ENCODE measurements at places on chromosomes 7 and 10.

GRCh38 chr7:143480501-143480900, 2.8 kb downstream of the TAS2R41 start:
- no peak overlapping the region for H3K4me3 ChIP-seq
- H3K4me1 ChIP-seq: no peaks in the 10 kb centered on the region
- DNase-seq: no peak
- H3K36me3 ChIP-seq: no peaks in the 10 kb centered on the region

- no peaks in the 10 kb centered on the region for H3K4me1 ChIP-seq
- no peak overlapping the region for H3K4me3 ChIP-seq
- H3K27ac ChIP-seq: no peak overlapping the region
- no peaks in the 10 kb centered on the region for H3K27me3 ChIP-seq
Measured at GRCh38 chr7:138186951-138187351, 110.7 kb downstream of the AKR1D1 start.

DNA sequence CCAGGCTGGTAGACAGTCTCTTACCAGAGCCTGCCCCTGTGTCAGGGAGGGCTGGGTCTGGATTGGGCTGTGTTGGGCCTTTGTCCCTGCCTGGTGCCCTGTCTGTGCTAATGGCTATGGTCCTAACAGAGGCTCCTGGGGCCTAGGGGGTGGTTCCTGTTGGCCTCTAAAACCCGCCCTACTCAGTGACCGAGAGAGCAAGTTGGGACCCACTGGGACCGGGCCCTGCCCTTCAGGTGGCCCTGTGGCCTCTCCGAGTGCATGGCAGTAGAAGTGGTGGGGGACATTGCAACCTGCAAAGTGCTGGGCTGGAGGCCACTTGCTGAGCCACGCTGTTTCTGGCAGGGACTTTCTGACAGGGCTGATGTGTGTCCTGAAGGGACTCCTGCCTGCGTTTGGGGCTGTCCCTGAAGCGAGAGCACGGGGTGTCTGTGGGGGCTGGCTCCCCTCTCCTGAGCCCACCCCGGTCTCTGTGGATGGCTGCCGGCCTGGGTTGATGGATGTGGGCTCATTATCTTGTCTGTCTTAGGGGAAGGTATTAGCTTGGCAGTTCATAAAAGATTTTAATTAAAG, 56.2 kb downstream of the GLRX3 start:
- H3K4me3 ChIP-seq: no peak overlapping the region
- H3K27me3 ChIP-seq: no peaks in the 10 kb centered on the region

DNA sequence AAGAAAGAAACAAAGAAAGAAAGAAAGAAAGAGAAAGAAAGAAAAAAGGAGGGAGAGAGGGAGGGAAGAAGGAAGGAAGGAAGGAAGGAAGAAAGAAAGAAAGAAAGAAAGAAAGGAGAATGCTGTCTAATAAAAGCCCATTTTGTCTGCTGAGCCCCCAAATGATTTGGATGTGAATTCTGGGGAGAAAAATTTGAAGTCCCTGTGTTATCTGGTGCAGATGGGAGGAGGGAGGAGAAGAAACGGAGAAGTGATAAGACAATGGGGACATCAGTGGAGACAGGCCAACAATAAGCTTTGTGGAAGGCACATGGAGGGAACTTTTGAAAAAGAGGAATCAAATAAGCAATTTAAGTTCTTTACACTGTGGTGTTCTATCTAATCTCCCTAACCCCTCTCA, 24.6 kb upstream of the TMEM273 start:
- no peak overlapping the region for H3K27ac ChIP-seq
- no peaks in the 10 kb centered on the region for H3K36me3 ChIP-seq
- H3K4me3 ChIP-seq: no peak overlapping the region
- no peaks in the 10 kb centered on the region for H3K4me1 ChIP-seq
- DNase-seq: no peak

- no peak overlapping the region for H3K27ac ChIP-seq
- no peaks in the 10 kb centered on the region for H3K27me3 ChIP-seq
- H3K36me3 ChIP-seq: no peaks in the 10 kb centered on the region
- no peak for DNase-seq
Measured at GRCh38 chr10:103568505-103568904, 75.0 kb downstream of the NEURL1 start.

- H3K27me3 ChIP-seq: no peaks in the 10 kb centered on the region
- no peak for DNase-seq
- H3K27ac ChIP-seq: no peak overlapping the region
- H3K36me3 ChIP-seq: no peaks in the 10 kb centered on the region
- no peaks in the 10 kb centered on the region for H3K4me1 ChIP-seq
Measured at GRCh38 chr10:121262774-121263430, 335.3 kb downstream of the FGFR2 start.

DNA sequence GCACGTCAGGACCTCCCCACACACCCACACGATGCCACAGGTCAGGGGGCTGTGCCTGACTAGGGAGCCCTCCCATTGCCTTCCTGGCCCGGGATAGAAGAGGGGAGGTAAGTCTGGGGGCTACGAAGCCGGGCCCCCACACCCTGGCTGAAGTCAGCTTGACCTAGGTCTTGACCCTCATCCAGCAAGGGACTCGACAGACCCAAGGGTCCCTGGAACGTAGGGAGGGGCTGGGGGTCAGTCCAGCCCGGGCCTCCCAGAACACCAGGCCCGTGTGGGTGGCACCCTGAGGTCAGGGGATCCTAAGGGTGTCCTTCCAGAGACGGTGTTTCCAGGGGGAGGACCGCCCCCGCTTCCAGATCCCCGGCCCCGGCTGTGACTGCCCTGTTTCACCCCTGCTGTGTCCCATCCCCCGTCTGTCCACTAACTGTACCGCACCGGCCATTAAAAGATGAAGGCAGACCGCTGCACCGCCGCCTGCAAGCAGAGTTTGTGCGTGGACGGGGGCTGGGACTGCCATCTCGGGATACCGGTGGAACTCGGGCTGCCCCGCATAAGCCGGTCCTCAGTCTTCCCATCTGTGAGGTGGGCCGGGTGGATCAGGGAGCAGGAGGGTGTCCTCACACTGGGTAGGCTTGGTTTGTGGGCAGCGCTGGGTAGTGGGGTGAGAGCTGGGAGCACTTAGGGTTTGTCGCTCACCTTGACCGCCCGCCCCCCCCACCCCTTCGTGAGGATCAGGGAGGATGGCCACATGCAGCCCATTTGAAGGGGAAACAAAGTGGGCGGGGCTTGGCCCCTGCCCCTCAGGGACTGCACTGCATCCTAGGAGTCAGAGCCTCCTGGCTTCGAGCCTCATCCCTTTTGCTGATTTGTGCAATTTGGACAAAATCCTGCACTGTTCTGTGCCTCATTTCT, 21.1 kb downstream of the SLC29A4 start:
- no peak for DNase-seq
- H3K36me3 ChIP-seq: peaks cover 4% of the 10 kb centered on the region

DNA sequence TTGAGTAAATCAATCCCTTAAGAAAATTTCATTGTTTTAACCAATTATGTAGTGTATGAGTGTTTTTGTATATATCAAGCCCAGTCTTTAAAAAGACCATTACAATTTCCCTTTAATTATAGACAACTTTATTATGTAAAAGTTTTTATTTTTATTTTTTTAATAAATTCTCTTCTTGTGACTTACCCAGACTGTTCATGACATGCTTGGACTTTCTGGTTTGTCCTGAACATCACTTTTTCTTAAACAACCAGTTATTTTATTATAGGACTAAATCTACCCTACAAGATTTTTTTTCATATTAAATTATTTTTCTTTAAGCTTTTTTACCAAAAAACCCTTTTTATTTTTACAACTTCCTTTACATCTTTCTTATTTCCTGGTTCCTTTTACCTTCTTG, 410.4 kb downstream of the ATRNL1 start:
- H3K36me3 ChIP-seq: no peaks in the 10 kb centered on the region
- no peaks in the 10 kb centered on the region for H3K27me3 ChIP-seq
- no peak for DNase-seq
- no peak overlapping the region for H3K27ac ChIP-seq
- H3K4me3 ChIP-seq: no peak overlapping the region
- no peaks in the 10 kb centered on the region for H3K4me1 ChIP-seq

DNA sequence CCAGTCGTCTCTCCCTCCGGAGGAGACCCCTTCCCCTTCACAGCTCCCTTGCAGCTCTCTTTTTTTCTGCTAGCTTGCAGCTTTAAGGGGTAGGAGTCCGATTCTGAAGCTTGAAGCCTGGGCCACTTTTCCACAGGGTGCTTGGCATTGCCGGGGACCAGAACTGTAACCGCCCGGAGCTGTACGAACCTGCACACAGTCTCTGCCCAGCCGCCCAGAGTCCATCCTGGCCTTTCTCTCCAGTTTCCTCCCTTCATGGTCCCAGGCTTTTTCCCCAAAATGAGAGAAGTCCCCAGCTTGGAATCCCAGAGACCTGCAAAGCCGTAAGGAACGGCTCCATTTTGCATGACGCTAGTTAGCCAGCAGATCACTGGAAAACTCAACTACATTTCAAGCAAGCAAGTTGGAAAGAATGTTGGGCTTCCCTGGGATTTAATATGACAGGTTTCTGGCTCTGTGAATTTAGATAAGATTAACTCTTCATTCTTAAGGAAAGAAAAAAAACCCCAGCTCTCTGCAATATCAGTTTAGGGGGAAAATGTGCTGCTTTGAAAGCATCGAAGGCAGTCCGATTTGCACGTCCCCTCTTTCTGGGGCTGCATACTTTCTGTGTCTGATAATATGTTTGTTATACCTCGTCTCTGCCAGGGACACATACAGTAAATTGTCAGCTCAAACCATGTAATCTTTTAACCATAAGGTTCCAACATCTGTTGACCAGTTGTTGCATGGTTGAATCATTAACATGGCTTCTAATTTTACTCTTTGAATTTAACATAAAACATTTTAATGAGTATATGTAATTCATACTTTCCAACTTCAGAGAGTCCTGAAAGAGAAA, 190.0 kb upstream of the LYZL2 start:
- H3K4me1 ChIP-seq: no peaks in the 10 kb centered on the region
- H3K36me3 ChIP-seq: no peaks in the 10 kb centered on the region
- H3K4me3 ChIP-seq: no peak overlapping the region
- H3K27me3 ChIP-seq: no peaks in the 10 kb centered on the region
- no peak for DNase-seq
- peak overlapping the region; percentile 14 for H3K27ac ChIP-seq

GRCh38 chr10:111290649-111291048, 213.8 kb downstream of the ADRA2A start:
- H3K36me3 ChIP-seq: no peaks in the 10 kb centered on the region
- no peaks in the 10 kb centered on the region for H3K4me1 ChIP-seq
- no peak overlapping the region for H3K27ac ChIP-seq
- H3K27me3 ChIP-seq: no peaks in the 10 kb centered on the region
- H3K4me3 ChIP-seq: no peak overlapping the region

DNA sequence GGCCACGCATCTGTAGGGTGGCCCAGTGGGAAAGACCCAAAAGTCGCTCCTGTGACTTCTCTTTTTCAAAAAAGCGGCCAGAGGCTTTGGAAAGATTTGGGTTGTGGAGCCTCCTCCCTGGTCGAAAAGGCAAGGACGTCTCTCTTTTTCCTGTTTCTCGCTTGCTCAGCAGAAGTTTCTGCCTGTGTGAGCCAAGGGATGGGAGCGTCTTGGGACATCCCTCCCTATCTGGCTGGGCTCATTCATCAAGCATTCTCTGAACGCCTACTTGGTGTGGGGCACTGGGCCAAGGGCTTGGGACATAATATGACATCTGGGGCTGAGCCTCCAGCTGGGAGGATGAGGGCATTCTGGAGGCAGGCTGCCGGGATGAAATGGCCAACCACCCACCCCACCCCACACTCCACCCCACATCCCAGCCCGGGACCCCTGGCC, 120.9 kb downstream of the C10orf105 start:
- H3K4me3 ChIP-seq: no peak overlapping the region
- peak overlapping the region; percentile 84 for H3K27ac ChIP-seq
- H3K27me3 ChIP-seq: no peaks in the 10 kb centered on the region
- no peak for DNase-seq
- H3K36me3 ChIP-seq: no peaks in the 10 kb centered on the region
- peaks cover 26% of the 10 kb centered on the region for H3K4me1 ChIP-seq

- DNase-seq: no peak
- H3K4me1 ChIP-seq: peaks cover 6% of the 10 kb centered on the region
- no peaks in the 10 kb centered on the region for H3K36me3 ChIP-seq
- H3K27ac ChIP-seq: no peak overlapping the region
Measured at GRCh38 chr10:44017483-44018145, 367.3 kb downstream of the CXCL12 start.

GRCh38 chr10:17217631-17218232, 10.3 kb upstream of the VIM start:
- H3K4me1 ChIP-seq: no peaks in the 10 kb centered on the region
- DNase-seq: no peak
- no peaks in the 10 kb centered on the region for H3K27me3 ChIP-seq
- no peak overlapping the region for H3K27ac ChIP-seq

DNA sequence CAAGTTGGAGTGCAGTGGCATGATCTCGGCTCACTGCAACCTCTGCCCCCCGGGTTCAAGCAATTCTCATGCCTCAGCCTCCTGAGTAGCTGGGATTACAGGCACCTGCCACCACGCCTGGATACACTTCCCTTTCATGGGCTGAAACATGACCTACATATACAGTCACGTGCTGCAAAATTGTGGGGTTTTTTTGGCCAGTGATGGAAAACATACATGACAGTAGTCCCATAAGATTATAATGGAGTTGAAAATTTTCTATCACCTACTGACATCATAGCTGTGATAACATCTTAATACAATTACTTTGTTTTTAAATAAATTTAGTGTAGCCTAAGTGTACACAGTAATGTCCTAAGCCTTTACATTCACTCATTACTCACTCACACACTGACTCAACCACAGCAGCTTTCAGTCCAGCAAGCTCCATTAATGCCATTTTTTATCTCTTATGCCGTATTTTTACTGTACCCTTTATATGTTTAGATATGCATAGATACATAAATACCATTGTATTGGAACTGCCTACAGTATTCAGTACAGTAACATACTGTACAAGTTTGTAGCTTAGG, 79.9 kb upstream of the TMEM196 start:
- no peaks in the 10 kb centered on the region for H3K36me3 ChIP-seq
- no peaks in the 10 kb centered on the region for H3K27me3 ChIP-seq
- H3K27ac ChIP-seq: no peak overlapping the region
- H3K4me1 ChIP-seq: no peaks in the 10 kb centered on the region
- no peak overlapping the region for H3K4me3 ChIP-seq
- no peak for DNase-seq

DNA sequence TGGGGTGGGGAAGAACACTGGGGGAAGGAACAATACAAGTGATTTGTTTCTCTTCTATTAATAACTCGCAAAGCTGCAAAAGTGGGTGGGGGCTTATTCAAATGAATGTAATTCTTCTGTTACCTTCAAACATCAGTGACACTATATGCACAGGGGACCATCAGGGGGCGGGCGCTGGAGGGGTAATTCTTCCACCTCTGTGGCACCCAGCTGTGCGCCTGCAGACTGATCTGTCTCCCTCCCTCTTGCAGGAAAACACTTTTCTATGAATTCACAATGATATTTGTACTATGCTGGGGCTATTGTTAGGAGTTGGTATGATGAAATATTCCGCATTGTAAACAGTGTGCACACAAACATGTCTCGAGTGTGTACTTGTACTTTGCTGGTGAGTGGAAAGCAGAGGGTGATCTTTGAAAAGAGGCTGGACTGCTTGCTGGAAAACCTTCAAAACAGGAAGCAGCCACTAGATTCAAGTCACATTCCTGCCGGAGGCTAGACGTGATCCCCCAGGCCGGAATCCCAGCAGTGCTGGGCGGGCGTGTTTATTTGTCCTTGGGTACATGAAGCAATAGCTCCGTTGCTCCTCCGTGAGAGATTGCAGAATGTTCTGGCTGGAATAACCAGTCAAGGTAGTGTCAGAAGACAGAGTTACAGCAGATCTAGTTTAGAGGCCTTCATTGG, 15.8 kb upstream of the BNIP3 start:
- no peak overlapping the region for H3K4me3 ChIP-seq
- peak overlapping the region; percentile 66 for H3K27ac ChIP-seq
- no peaks in the 10 kb centered on the region for H3K36me3 ChIP-seq
- DNase-seq: peak; percentile 48
